ENCODE measurements at places on chromosomes 12 and 14.
A peak's percentile ranks its signal among the peaks of the same experiment; 100 is the strongest.

- DNase-seq, result no peak
Observed at GRCh38 chr12:104990950-104991349, 4.8 kb downstream of the NOPCHAP1 start.

DNA sequence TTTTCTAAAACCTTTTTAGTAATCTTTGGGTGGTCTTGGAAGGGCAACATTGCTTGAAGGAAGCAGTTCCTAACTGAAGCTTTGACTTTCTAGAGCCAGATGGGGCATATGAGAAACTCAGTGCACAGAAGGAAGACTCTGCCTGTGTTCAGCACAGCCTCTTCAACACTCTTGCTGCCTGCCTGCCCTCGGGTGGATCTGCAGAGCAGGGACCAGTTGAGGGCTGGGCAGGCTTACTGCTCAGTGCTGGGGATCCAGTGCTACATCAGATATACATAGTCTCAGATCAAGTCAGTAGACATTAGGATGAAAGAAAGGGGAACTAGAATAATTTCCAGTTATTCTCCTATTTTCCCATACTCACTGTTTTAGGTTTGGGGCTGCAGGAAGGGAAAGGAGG is 29.5 kb upstream of the TMX1 start:
- no peak for DNase-seq

DNA sequence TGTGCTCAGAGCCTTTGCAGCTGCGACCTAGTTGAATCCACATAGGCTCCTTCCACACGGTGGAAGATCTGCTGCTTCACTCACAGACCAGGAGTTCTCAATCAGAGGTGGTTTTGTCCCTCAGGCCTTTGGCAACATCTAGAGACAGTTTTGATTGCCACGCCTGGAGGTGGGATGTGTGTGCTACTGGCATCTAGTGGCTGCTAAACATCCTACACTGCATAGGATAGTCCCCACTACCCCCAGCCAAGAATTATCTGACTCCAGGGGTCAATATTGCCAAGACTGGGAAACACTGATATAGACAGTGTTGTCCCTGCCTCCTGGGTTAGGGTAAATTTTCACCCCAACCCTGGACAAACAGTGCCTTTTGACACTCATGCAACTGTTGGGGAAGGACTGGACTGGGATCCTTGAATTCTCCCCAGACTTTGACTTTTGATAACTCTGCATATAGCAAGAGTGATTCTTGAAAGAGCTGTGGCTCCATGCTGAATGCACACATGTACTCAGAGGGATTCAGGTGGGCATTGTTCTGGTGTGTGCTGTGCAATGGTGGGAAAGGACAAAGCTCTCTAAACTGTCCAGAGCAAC is 39.8 kb downstream of the BAZ2A start:
- peak; percentile 46 for DNase-seq

- no peak for DNase-seq
Observed at GRCh38 chr12:82963956-82964355, 277.2 kb downstream of the TMTC2 start.

DNA sequence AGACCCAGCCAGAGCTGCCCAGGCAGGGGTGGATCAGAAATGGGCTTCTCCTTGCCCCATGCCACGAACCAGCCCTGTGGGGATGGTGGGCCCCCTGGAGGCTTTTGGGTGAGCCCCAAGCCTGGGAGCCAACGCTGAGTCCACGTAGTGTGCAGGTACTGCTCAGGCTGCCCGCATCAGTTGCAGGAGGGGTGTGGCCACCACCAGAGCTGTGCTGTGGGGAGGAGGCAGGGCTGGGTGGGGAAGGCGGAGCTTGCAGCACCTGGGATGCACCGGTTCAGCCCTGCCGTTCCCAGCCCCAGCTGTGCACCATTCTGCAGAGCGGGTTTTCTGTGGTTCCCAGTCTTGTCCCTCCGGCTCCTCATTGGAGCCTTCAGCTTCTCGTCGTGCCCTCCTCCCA is 36.3 kb downstream of the IL31 start:
- peak; percentile 93 for DNase-seq
